ENCODE measurements at places on chromosomes 7 and 10.

GRCh38 chr7:4707217-4707741 is 25.2 kb downstream of the FOXK1 start:
- no peak for DNase-seq

DNA sequence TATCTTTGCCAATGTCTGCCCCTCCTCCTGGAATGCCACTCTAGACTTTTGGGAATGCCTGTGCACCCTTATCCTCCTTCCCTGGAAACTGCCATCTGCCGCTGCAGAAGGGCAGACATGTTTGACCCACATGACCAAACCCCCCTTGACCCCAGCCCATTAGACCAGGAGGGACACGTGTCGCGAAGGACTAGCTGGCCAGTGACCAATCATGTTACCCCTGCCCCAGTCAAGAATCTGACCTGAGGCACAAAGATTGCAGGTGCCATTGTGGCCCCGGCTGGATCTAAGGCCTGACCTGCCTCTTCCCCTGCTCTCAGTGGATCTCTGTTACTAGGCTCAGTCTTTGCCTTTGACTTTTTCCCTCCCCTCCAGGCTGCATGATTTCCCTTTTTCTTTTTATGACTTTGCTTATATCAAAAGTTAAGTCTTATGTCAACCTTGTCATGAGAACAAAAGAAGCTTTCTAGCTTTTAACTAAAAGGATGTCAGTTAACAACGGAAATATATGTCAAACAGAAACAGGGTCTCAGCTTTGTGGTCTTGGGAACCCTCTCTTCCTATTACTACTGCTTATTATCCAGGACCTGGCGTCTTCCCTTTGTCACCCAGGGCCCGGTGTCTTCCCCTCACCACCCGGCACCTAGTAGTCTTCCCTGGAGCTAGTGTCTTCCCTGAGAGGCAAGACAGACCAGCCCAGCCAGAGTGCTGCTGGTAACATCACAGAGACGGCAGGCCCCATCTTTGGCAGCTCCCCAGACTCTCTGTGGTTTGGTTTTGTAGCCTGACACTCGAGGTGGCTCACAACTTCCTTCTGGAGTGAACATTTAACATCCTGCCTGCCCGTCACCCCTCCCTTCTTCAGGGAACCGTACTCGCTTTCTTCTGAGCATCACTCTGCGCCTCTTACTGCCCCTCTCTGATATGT is 24.4 kb upstream of the PPIF start:
- peak; percentile 38 for DNase-seq

DNA sequence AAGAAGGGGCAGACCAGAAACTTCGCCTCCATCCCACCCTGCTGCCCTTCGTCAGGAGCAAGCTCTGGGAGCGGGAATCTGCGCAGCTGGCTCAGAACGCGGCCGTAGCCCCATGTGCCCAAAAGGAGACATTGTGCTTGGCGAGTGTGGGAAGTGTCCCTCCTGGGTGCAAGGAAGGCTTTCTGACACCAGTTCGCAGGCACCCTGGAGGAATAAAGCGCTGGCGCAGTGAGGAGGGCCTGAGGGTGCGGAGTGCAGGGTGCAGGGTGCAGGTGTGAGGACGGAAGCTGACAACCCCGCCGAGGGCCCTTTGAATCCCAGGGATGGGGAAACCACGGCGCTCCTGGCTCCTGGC is 811 bp downstream of the SLIT1 start:
- no peak for DNase-seq

DNA sequence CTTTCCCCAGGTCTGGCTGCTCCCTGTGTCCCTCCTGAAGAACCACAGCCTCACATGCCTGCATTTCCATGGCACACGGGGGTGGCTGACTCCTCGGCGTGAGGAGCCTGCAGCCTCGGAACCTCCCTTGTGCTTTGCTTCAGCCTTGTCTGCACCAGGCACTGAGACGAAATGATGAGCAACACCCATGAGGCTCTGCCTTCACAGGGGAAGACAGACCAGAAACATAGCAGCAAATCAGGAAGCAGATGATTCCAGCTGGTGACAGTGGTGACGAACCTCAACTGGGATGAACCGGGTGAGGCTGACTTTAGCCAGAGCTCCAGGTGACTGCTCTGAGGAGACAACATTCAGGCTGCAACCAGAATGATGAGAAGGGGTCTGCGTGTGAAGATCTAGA is 84.5 kb upstream of the SMNDC1 start:
- DNase-seq, result no peak

DNA sequence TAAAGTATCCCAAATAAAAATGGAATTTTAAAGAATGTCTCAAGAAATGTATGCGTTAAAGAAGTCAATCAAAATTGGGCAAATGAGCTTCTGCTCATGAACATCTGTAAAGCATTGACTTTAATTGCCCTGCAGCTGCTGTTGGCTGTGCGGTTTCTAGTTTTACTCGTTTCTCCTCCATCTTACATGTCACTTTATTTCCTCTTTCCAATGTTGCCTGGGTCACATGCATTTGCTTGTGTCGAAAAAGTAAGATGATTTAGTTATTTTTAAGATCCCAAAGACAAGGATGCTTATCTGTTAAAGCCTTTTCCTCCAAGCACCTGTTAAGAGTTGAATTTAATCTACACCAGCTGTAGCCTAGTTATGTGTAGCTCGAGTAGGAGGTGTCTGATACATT is 310.4 kb downstream of the EXOC4 start:
- DNase-seq, result no peak

GRCh38 chr7:155303039-155303593 is 5.4 kb downstream of the INSIG1 start:
- DNase-seq, result no peak

DNA sequence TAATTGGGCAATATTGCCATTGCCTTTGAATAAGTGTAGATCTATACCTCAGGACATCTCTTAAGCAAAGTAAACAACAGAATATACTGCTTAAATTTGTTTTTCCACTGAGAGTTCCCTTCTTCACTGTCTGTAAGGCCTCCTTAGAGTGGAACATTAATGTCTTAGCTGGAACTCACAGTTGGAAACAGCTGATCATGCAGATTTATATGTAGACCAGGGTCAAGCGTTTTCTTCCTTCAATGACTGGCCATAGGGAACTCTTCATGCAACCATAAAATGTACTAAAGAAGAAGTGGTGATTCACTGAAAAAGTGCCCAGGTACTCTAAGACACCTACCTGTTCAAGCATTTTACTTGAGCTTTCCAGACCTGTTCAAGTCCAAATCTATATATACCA is 18.3 kb upstream of the TBX20 start:
- no peak for DNase-seq

DNA sequence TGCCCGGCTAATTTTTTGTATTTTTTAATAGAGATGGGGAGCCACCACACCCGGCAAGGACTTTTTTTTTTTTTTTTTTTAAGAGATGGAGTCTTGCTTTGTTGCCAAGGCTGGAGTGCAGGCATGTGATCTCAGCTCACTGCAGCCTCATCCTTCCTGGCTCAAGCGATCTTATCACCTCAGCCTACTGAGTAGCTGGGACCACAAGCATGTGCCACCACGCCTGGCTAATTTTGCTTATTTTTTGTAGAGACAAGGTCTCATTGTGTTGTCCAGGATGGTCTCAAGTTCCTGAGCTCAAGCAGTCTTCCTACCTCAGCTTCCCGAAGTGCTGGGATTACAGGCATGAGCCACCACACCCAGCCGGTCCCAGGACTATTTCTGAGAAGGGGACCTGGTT is 9.3 kb upstream of the MCU start:
- no peak for DNase-seq

- DNase-seq, result no peak
Measured at GRCh38 chr10:91558473-91558872, 74.4 kb downstream of the PPP1R3C start.

DNA sequence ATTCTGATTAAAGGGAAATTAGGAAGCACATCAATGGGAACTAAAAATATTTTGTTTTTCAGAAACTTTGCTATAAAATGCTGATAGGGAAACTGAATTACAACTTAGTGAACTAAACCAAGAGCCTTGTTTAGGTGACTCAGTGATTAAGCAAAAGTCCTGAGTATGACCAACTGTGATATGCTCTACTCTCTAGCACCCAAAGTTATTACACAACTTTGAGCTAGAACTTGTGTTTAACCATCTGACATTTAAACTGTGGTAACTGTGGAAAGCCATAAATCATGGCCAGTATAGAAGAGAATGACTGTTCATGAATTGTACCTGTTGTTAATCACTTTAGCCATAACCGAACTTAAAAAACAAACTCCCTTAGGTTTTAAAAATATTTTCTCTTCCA is 127.4 kb downstream of the ZNF365 start:
- DNase-seq, result peak; percentile 93

DNA sequence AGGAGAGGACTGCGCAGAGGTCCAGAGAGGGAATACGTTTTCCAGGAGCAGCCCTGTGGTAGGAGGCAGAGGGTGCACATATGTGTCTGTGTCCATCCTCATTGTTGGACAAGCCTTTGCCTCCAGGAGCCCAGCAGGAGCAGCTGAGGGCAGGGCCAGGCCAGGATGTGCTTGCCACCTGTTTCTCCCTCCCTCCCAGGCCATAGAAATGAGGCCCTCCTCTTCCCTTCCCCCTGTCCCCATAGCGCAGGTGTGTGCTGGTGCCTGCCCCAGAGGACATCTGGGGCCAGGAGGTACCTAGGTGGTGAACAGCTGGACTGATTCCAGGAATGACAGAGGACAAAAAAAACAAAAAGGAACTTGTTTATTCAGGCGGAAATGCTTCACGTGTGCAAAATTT is 10.5 kb upstream of the CXCL12 start:
- DNase-seq, result no peak

DNA sequence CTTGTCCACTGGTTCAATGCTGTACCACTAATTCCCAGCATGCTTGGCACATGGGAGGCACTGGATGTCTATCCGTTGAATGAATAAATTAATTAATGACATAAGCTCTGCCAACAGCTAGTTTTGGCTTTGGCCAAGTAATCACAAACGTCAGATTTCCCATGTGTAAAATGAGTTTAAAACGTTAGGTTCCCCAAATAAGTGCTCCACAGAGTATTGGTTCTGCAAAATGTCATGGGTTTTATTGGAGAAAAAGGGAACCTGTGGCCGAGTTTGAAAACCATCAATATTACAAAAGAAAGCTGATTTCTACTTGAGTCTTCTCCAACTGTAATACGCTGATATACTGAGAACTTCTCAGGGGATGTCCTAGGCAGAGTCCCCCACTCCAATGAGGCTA is 23.2 kb downstream of the ELMO1 start:
- peak; percentile 61 for DNase-seq

- no peak for DNase-seq
Measured at GRCh38 chr7:31785101-31785500, 98.1 kb downstream of the PPP1R17 start.

- no peak for DNase-seq
Measured at GRCh38 chr7:3264693-3265339, 36.2 kb upstream of the SDK1 start.

GRCh38 chr10:49441488-49442476 is 45.9 kb upstream of the DRGX start:
- no peak for DNase-seq

- no peak for DNase-seq
Measured at GRCh38 chr7:148700661-148701064, 2.0 kb downstream of the CUL1 start.

DNA sequence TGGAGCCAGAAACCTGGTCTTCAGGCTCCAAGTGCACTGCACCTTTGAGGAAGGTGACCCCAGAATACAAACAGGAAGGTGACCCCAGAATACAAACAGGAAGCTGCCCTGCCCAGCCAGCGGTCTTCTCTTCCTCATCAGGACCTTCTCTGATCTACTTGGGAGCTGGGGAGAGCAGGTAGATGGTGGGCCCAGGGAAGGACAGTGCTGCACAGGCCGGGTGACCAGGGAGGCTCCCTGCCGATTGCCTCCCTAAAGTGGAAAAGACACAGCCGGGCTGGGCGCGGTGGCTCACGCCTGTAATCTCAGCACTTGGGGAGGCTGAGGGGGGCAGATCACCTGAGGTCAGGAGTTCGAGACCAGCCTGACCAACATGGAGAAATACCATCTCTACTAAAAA is 151.8 kb upstream of the CHST15 start:
- DNase-seq, result no peak

- DNase-seq, result no peak
Measured at GRCh38 chr7:159007996-159008389, 136.7 kb downstream of the VIPR2 start.

Data from HL-60 (cell line).